Stimulated activated naive CD8-positive, alpha-beta T cell treated with anti-CD3 and anti-CD28 coated beads, Interleukin-15, Interleukin-2, amounts not matched to agents 100 U/mL and 50 U/mL, for 24 hours (primary cell): ENCODE measurements at places on chromosomes 7 and 10.
A peak's percentile ranks its signal among the peaks of the same experiment; 100 is the strongest.

DNA sequence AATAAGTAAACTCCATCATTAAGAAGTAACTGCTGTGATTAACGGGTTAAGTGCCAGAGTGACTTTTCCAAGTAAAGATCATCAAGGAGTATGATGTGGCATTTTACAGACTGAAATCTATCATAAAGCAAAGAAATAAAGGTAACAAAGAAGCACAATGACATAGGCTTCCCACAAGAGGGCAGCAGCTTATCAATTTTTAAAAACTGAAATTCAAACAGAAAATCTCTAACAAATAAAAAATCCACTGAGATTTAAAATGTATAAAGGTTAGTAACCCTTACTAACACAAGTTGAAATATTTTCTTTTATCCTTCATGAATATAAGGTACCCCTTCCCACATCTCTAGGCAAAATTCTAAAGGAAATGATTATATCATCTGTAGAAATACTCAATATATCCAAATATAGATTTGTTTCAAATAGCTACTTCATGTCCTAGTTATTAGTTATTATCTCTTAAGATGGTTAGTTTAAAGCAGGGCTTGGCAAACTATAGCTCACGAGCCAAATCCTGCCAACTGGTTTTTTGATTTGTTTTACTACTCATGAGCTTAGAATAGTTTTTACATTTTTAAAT, 29.2 kb downstream of the FAM3C start:
- DNase-seq, result no peak

- DNase-seq, result no peak
Observed at GRCh38 chr7:20864221-20864620, 77.5 kb upstream of the SP8 start.

GRCh38 chr7:72321081-72321480, 91.1 kb downstream of the CALN1 start:
- DNase-seq, result no peak

DNA sequence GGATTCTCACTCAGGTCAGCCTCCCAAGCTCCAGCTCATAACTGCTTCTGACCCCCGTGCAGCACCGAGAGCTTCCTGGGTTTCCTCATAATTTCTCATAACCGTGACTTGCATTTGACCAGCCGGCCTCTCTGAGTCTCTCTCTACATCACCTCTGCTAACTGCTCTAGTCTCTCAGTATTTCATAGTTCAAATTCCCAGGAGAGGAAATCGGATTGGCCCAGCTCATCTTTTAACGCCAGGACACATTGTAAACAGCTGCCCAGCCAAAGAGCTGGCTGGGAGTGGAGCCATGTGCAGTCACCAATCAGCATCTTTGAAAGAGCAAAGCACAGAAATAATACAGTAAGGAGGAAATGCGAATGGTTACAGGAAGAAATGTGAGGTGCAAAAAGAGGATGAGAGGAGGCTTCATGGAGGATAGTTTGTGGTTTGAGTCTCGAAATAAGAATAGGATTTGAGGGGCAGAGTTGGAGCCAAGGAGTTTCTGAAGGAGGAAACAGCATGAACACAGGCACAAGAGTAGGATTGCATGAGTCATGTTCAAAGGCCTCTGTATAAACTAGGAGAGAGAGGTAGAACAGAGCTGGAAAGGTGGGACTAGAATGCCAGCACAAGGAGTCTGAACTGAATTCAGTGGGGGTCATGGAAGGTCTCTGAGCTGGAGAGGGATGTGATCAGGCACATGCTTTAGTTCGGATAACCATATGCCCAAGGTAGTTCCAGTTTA, 15.2 kb upstream of the LBX1 start:
- DNase-seq, result no peak

DNA sequence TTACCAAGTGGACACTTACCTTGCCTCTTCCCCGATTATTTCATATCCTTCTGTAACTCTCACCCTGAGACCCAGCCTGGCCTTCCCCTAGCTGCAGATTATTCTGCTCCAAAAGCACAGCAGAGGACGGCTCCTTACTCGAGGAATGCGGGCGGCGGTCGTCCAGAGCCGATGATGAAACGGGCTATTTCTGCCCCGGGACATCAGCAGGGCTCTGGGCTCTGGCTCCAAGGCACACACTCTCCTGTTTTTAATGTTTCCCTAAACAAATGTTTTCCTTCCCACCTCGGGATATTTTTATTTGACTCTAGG, 343 bp upstream of the C10orf71 start:
- no peak for DNase-seq

GRCh38 chr10:21092683-21093524, 195.8 kb upstream of the NEBL start:
- no peak for DNase-seq

DNA sequence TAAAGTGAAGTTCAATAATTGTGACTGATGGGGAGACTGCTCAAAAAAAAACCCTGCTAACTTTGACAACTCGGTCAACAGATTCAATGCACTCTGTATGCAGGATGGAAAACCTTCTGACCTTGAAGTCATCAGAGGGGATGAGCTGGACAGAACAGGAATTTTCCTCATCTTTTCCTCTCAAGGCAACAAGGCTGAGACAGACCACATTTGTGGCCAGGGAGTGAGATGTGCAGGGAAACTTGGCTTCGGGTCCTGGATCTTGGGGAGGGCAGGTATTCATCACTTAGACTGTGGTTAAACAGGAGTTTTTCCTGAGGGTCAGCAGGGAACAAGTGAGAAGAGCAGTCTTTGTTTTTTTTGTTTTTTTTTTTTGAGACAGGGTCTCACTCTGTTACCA, 100.6 kb downstream of the BAMBI start:
- no peak for DNase-seq

- DNase-seq, result peak; percentile 40
Observed at GRCh38 chr10:21494191-21495001, 31.1 kb downstream of the SKIDA1 start.

DNA sequence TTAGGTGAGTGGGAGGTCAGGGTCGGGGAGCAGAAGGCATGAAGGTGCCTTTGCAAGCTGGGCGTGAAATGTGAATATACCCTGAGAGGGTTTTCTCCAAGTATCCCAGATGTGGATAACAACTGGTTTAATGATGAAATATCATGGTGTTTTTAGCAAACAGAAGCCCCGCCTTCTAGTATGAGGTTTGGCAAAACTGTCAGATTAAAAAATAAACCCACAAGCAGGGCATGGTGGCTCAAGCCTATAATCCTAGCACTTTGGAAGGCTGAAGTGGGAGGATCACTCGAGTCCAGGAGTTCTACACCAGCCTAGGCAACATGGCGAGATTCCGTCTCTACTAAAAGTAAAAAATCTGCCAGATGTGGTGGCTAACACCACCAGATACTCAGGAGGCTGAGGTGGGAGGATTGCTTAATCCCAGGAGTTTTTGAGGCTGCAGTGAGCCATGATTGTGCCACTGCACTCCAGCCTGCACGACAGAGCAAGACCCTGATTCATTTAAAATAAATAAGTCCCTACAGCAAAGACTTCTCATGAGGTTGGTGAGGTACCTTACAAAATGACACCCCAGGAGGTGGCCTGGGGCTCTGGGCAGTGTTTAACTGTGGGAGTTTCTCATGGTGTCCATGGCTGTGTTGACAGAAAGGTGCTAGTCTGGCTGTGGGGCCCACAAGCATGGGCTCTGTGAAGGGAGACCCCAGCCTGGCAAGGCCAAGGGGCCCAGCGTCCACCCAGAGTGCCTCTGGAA, 6.7 kb upstream of the PWWP2B start:
- DNase-seq, result no peak

- no peak for DNase-seq
Observed at GRCh38 chr7:80771523-80771922, 133.1 kb downstream of the CD36 start.
